RPMI7951 (cell line): ENCODE measurements at places on chromosomes 7 and 10. TPM values are rescaled to one million over a fixed set of nuclear protein-coding genes. Genes with fewer than 3 reads are reported as not detected.
A peak's percentile ranks its signal among the peaks of the same experiment; 100 is the strongest.

Gene POLR2J2
- total RNA-seq, result 1.1 TPM in 2 replicates

Gene EVX1
- total RNA-seq, result not detected in 2 replicates

- no peak for DNase-seq
Observed at GRCh38 chr10:871951-872403, 59.5 kb downstream of the LARP4B start.

- no peak for DNase-seq
Observed at GRCh38 chr10:2990764-2991163, 76.6 kb upstream of the PFKP start.

DNA sequence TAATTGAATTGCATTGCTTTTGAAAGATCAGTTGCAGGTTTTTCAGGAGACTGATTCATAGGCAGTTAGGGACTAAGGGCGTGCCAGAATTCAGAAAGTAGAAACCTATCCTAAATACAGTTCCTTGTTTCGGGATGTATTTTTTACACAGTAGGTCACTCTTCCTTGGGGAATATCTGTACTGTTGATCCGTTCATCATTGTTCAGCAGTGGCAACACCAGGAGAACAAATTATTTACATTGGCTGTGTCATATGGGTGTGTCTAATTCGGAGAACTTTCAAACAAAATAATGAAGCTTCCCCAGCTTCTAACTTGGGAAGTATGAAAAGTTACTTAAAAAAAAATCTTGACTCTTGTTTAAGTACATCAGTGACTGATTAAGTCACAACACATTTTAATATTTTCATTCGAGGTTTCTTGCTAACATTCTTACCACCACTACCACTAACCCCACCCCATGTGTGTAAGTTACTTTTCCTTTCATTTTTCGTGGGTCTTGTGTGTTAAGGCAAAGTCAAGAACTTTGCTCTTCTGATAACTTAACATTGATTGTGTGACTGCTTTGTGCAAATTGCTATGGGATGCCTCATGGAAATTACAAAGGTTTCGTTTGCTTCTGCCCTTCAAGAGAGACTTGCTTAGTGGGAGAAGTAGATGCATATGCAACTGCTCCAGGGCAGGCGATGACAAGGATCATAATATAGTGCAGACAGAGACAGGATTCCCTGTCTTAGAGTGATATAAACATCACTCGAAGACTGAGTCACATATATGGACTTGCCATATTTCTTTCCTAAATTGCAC lies 43.8 kb upstream of the RPA3 start:
- DNase-seq, result peak; percentile 73

DNA sequence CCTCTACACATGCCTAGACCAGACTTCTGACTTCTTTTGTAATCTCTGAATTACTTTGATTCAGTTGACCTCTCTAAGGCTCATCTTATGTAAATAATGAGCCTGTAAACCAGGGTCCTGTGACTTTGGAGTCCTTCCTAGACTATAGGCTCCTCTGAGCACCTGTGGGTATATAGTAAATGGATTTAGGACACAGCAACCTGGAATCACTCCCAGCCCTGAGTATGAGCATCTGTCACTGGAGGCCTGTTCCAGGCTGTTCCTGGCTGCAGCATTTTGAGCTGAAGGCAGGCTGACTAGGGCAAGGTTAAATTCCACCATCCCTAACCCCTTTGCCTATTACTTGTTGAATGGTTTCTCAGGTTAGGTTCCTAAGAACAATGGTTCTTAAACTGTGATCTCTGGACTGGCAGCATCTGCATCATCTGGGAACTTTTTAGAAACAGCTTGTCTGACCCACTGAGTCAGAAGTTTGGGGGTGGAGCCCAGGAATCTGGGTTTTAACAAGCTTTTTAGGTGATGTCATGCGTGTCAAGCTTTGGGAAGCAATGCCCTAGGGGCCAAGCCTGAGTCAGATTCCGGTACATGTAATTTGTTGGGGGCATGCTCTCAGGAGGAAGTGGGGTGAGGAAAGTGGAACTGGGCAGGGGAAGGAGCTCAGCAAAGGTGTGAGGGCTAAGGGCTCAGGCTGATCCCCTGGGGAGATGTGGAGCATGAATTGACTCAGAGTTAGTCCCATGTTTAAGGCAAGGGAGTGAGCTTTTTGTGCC lies 28.2 kb downstream of the MINDY4 start:
- DNase-seq, result peak; percentile 100

GRCh38 chr7:6497637-6497905 lies 49.8 kb upstream of the DAGLB start:
- no peak for DNase-seq

DNA sequence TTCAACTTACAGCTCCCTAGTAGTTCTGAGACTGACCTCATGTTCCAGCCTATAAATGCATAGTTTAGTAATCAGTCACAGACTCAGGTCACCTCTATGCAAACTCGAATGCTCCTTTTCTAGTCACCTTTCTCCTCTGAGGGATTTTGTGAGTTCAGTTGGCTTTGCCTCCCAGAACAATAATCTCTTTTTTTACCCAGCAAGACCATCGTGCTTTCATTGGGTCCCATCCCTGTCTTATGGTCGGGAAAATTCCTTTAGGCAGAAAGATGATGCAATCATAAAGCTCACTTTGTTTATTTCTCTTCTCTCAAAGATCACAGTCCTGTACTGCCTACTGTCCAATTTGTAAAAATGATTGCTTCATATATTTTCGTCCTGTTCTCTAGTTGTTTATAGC lies 38.4 kb downstream of the TWIST1 start:
- DNase-seq, result peak; percentile 71

- DNase-seq, result no peak
Observed at GRCh38 chr7:131090188-131090587, 237.5 kb upstream of the MKLN1 start.

DNA sequence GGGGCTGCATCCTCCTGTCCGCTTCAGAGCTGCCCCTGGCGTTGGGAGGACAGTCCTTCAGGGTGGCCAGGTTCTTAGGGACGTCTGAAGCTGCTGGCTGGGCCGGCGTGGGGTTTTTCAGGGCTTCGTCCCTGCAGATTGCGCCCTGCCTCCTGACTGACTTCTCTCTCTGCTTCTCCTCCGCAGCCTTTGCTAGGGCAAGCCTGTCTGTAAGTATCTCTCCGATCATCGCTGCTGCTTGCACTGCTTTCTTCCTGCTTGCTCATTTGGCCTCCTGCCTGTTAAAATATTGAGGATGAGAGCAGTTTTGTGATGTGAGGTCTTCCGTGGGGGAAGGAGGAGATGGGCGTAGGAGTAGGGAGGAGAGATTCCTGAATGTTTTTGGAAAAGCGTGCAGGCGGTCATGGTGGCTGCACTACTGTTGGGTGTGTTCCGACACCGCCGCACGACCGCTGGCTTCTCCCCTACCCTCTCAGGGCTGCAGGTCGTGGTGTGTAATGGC lies 25.3 kb downstream of the PFKFB3 start:
- no peak for DNase-seq
